ENCODE measurements at places on chromosomes 4 and X. TPM values are rescaled to one million over a fixed set of nuclear protein-coding genes. Genes with fewer than 3 reads are reported as not detected.
A peak's percentile ranks its signal among the peaks of the same experiment; 100 is the strongest.

DNA sequence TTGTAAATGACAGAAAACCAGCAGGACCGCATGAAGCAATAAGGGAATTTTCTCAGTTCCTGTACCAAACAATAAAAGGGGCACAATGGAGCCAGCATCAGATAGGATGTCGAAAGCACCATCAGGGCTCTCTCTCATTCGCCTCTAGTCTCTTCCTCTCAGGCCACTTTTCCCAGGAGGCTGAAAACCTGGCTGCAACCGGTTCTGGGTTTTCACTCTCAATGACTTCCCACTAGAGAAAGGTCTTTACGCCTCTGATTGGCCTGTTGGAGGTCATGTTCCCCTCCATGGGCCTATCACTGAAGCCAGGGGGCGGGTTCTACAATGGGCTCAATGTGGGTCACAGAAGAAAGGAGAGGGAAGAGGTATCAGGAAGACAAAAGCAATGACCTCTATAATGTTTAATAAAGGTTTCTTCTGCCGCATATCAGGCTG, 29.3 kb downstream of the ZNF827 start:
- DNase-seq = peak; percentile 70

The BGN gene
- total RNA-seq = not detected

The PDK3 gene
- total RNA-seq = 21.7 TPM

DNA sequence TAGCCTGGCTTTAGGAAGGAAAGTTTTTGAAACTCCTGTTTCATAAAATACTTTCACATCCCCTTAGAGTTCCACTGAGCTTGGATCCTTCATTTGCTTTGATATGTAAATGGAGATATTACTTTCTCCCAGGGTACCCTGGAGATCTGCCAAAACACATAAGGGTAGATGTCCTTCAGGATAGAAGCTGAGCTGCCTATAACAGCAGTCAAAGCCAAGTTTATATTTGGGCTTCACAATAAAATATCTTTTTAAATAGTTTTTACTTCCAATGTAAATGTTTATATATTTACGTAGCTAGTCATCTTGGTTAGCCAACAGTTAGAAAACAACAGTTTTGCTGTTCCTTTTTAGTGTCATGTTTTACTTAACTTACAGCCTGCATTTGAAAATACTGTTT, 742.3 kb upstream of the POU3F4 start:
- DNase-seq = no peak

- no peak for DNase-seq
Observed at GRCh38 chr4:75370576-75370975, 143.6 kb downstream of the RCHY1 start.

DNA sequence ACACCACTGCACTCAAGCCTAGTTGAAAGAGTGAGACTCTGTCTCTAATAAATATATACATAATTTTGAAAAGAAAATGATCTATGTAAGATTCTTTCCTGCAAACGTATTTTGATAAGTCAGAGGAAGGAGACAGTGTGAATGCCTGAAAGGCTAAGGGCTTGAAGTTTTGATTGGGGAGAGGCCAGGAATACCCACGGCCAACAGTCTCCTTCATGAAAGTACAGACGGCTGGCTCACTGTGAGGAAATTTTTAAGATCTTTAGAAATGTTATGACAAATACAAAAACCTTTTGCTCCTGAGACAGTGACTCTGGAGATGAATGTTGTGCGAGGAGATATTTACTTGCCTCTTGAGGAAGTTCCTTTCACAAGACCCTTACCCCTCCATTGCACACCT, 111.4 kb upstream of the KLHL13 start:
- no peak for DNase-seq

DNA sequence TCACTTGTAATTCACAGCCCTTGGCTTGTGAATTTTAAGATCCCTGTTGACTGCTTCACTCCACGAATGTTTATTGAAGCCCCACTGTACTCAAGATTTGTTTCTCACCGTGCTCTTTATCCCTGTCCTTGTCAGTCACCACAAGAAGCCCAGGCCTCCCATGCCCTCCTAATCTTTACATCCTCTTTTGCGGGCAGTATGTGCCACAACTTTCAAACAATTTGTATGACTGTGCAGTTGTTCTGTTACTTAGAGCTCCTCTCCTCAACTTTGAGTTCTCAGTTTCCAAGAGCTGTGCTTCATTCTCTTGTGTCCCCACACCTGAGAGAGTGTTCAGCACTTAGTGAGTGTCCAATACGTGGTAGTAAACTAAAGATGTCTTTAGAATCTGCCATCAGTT, 467.7 kb downstream of the NKX6-1 start:
- no peak for DNase-seq

- DNase-seq = no peak
Observed at GRCh38 chr4:11232015-11232414, 196.7 kb downstream of the HS3ST1 start.
